Right ventricle myocardium inferior (tissue), 1 donor: ENCODE measurements at places on chromosomes 16 and 17.

DNA sequence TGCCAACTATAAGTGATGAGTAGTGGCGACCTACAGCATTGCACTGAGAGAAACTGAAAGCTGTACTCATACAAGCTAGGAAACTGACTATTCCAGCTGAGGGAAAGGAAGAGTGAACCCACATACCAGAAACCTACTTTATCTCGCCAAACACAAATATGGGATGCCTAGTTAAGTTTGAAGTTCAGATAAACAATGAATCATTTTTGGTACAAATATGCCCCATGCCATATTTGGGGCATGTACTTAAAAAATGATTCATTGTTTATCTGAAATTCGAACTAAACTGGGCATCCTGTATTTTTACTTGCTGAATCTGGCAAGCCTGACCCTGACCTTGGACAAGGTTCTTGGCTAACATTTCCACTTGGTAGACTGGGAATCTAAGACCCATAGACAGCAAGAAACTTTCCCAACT is 527.8 kb upstream of the PSMD7 start:
- DNase-seq, result no peak

GRCh38 chr16:16001596-16002255 is 52.3 kb downstream of the ABCC1 start:
- DNase-seq, result no peak

GRCh38 chr17:59439741-59440211 is 108.3 kb downstream of the YPEL2 start:
- no peak for DNase-seq

GRCh38 chr17:34071886-34072420 is 183.1 kb upstream of the CCL2 start:
- DNase-seq, result no peak

DNA sequence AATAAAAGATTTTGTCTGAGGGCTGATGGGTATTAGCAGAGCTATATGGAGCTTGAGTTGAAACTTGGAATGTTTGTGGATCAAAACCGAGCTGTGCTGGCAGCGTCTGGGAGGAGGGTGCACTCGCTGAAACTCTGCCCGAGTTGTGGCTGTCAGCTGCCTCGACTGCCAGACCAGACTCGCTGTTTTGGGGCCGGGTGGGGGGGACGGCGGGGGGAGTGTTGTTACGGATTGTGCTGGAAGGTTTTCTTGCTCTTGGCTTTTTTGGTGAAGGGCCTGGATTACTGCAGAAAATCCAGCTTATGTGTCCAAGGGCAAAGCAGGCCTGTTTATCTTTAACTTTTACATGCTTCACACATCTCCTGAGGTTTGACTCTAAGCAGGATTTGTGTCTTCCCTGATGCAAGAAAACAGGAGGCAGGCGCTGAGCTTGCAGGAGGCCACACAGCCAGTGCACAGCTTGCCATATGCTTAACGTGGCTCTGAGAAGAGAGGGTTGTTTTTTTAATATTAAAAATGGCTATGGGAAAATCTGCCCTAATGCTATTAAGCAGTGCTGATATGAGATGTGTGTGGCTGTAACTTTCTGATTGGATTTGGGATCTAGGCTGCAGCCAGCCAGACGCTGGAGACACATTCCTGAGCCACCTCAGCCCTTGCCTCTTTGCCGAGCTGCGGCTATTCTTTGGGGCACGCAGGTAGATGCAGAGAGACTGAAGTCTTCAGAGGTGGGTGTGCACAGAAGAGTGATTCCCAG is 20.5 kb upstream of the RPTOR start:
- DNase-seq, result no peak

DNA sequence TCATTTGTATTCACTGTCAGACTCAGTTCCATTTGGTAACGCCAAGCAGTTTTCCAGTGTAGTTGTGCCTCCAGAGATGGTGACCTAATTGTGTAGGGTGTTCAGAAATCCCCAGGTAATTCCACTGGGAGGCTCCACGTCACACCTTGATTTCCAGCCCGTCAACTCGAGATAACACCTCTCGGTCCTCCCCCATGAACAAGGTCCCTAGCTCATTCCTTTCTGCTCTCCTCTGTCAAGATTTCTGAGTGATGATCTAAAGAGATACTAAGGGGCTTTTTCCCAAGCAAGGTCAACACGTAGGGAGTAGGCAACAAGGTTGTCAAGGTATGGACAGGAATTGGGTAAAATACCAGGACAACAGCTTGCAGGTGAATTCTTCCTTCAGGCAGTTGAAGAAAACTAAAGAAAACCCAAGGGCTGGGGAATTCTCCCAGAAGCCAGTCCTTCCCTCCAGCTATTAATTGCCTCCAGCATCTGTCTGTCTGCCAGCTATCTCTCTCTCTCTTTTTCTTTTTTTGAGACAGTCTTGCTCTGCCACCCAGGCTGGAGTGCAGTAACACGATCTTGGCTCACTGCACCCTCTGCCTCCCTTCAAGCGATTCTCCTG is 31.4 kb downstream of the GPRC5B start:
- no peak for DNase-seq
